ENCODE measurements at places on chromosomes 12 and 14. TPM values are rescaled to one million over a fixed set of nuclear protein-coding genes. Genes with fewer than 3 reads are reported as not detected.

LALBA gene
- total RNA-seq: not detected

GRCh38 chr12:118061873-118062843 is 1.2 kb upstream of the WSB2 start:
- peak; percentile 64 for DNase-seq

- DNase-seq: no peak
Observed at GRCh38 chr14:43105305-43105704, 1401.8 kb downstream of the FSCB start.

- no peak for DNase-seq
Observed at GRCh38 chr14:89550821-89551220, 133.8 kb upstream of the FOXN3 start.

DNA sequence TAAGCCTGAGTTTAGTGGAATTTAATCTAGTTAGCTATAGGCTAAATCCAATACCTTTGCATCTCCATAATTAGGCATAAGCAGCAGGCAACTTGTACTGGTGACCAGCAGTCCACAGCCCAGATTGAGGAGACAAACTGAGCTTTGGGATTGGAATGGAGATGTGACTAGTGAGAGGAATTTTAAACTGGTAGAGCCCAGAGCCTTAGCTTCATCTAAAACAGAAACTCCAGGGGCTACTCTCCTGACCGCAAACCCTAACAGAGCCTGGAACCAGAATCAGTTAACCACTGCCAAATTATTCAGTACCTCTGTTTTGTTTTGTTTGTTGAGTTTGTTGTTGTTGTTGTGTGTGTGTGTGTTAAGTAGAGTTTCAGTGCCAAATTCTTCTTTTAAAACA is 53.2 kb downstream of the TSPAN19 start:
- DNase-seq: no peak

DNA sequence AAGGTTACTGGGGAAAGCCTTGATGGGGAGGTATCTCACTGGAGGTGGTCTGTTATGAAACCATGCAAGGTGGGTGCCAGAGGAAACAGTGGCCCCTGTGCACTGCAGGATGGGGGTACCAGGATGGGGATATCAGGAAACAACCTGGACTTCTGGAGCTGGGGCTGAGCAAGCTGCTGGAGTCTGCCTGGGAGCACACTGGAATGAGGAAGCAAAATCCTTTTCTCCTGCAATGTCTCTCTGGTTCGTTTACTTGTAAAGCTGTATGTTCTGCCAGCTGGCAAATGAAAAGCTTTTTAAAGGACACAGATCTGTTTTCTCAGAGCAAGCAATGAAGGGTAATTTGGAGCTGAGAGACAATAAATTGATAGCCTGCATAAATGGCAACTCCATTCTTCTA is 23.2 kb upstream of the SERPINA1 start:
- no peak for DNase-seq

DNA sequence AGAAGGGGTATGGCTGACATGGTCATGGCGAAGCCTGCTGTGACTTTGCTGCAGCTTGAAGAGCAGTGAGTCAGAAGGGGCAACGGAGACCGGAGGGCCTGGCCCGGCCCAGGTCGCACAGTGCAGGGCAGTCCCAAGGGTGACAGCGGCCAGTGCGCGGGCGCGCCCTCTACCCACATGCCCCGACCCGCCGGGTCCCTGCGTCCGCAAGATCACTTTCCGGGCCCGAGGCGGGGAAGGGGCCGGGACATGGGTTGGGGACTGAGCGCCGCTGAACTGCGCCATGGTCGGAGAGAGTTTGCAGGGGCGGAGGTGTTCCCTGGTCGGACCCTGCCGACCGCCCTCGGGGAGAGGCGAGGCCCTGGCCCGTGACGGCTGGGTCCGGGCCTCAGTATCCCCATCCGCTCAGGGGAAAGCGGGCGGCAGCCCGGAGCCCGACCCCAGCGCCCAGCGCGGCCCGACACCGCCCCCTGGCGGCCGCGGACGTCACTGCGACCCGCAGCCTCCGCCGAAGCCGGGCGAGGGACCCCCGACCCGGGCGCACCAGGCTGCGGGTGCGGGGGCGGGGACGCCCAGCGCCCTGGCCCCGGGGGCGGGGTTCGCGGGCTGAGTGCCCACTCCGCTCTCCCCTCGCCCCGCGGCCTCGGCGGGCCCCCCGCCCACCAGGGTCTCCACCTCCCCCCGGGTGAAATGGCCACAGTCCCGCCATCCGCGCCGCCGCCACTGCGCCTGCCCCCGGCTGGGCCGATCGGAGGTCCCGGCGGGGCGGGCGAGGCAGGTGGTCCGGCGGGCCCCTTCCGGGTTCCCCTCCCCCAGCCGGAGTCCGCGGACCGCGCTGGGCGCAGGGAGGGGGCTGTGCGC is 7.2 kb upstream of the ANKRD9 start:
- no peak for DNase-seq

GRCh38 chr14:67319142-67319541 is 40.5 kb downstream of the ATP6V1D start:
- DNase-seq: no peak

CCDC38 gene
- total RNA-seq: not detected

DNA sequence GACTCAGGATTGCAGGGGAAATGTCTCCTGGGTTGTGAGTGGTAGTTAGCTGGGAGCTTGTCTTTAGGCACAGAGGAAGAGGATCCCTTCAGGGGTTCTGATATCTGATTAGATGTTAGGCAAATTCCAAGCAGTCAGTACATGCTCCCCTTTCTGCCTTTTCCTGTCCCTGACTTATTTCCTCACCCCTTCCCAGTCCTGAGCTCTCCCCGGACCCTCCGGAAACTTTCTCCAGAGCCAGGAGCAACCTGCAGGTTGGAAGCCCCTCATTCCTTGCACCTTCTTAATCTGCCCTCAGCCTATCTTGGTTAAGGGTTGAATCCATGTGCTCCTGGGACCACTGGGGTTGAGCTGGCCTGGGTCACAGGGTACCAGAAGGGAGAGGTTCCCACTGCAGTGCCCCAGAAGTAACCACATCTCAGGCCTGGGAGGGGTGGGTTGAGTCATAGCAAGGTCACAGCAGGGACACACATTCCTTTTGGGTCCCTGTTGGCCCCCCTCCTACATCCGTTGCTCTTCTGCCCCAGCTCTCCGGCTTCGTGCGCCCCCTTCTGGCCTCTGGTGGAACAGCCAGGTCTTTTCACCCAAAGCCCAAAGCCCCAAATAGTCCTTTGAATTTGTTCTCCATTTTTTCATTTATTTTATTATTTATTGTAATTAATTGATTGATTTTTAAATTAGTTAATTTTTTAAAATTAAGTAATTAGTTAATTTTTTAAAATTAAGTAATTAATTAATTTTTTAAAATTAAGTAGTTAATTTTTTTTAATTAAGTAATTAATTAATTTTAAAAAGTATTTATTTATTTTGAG is 1.8 kb downstream of the IGFBP6 start:
- DNase-seq: peak; percentile 95

GZMH gene
- total RNA-seq: 1.3 TPM

DNA sequence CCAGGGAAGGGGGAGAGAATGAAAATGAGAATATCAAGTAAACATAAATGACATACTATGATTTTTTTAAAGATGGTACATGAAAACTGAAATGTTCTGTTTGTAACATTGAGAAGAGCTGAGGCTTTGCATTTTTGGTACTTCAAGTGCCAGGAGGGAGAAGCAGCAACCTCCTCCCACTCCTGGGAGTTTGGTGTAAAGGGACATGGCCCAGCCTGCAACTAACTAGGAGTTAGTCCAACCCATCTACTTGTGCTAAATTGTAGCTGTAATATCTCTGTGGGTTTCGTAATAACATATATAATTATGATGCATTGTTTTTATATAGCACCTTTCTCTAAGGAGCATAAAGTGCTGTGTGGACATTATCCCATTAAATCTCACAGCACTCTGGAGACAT is 517.5 kb downstream of the NELL2 start:
- DNase-seq: no peak

DNA sequence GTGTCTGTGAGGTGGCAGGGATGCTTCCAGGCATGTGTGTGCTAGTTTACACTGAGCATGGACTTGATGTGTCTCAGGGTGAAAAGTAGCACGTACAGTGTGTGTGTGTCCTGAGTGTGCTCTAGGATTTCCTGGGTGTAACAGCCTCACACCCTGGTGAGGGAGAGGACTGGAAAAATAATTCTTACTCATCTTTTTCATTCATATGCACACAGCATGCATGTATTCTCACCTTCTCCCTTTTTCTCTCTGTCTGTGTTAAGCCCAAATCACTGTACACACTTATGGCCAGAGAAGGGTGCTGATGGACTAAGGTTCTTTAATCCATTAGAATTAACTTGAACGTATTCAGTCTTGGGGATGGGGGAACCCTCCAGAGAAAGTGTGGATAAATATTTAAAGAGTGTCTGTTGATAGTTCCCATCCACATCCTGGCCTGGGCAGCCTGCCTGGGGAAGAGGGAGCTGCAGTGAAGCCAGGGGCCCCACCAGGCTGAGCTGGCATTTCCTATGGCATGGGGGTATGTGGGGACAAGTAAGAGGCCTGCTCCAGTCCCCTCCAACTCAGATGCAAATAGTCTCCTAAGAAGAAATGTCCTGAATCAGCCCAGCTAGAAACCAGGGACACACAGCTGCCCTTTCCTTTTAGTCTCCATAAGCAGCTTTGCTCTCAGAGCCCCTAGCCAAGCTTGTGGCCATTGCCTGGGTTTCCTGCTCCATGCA is 1.1 kb upstream of the HOXC8 start:
- no peak for DNase-seq

GRCh38 chr12:47705566-47706425 is at the start of gene RPAP3:
TSS of gene RPAP3 (minus strand) at chr12:47706030. CDS start at chr12:47702840, 3,190 bp downstream.
- peak; percentile 98 for DNase-seq

- DNase-seq: no peak
Observed at GRCh38 chr12:10873378-10873777, 10.7 kb downstream of the PRH1 start.

GRCh38 chr12:20701106-20701505 is 6.0 kb downstream of the SLCO1C1 start:
- no peak for DNase-seq

DNA sequence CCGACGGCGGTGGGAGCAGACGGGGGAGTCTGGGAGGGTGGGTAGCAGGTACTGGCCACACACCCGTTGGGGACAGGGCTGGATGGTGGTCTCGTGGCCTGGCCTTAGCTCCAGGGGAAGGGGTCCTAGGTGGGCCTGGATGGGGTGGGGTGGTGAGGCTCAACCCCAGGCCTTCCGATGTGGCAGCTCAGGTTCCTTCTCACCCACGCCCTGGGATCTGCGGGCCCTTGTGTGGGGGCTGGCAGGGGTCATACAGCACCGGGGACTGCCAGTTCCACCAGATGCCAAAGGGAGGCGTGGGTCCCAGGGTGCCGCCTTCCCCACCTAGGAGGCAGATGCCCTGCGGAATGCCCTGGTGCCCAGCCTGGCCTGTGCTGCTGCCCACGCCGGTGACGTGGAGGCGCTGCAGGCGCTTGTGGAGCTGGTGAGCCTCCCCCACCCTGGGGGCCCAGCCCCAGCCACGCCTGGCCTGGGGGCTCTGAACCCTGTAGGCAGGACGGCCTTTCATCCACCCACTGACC is 21.0 kb downstream of the ASPG start:
- no peak for DNase-seq
